ENCODE measurements at places on chromosomes 2 and 18.

GRCh38 chr18:34322365-34323289, 97.9 kb upstream of the NOL4 start:
- peak; percentile 67 for DNase-seq

GRCh38 chr2:118291251-118291880, 203.1 kb downstream of the INSIG2 start:
- no peak for DNase-seq

DNA sequence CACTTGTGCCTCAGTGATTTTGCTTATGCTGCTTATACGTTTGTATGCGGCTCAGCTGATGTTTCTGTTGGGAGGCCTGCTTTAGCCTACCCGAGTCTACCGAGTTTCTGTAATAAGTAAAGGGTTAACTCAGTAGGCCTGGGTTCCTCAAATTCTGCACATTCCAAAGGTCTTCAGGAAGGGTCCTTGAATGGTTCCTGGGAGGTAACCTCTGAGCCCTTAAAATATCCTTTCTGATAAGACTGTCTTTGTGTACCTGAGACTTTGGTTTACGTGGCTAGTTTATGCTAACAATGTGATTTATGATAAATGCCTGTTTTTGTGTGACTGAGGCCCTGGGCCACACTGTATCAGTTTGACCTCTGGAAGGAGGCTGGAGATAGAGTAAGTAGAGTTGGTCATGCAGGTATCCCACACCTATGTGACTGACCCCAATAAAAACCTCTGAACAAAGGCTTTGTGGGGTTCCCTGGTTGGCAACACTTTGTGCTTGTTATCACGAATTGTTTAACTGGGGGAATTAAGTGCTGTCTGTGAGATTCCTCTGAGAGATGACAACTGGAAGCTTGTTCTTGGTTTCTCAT, 18.9 kb upstream of the PNPT1 start:
- no peak for DNase-seq

DNA sequence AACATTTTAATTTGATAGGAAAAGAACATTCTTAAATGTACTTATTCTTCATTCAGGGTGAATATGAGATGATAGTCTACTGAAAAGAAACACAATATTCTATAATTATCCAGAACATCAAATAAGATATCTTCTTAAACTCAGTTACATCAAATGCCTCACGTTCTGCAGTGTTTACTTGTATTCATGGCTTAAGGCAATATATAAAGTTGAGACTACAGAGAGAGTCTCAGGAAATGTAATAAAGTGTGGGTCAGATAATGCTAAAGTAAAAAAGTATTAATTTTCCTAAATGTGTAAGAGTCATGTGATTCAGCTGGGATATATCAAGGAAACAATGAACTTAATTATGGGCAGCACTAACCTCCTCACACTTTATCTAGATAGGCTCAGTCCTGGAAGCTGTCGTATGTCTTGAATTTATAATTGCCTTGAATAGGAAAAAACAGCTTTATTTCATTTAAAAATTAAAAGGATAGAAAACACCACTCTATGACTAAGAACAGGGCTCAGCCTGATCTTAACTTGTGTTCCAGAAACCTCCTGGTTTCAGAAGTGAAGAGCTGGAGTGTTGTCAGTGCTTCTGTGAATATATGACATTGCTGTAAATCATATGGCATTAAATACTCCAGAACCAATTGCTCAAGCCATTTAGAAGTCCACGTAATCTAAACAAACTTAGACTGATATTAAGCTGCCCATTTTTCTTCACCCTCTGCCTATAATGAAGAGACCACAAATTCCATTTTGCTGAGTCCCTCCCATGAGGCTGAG, 240.2 kb downstream of the FSIP2 start:
- no peak for DNase-seq

DNA sequence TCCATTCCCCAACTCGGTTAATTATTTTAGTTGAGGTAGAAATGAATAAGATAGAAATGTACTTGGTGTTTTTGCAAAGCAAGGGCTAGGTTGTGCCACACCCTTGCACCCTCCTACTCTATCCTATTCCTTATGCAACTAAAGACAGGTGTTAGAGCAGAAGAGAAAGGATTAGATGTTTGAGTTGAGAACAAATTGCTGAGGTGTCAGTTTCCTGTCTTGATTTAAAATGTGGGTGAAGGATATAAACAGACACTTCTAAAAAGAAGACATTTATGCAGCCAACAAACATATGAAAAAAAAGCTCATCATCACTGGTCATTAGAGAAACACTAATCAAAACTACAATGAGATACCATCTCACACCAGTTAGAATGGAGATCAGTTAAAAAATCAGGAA, 1256.2 kb downstream of the CNTNAP5 start:
- DNase-seq, result no peak

DNA sequence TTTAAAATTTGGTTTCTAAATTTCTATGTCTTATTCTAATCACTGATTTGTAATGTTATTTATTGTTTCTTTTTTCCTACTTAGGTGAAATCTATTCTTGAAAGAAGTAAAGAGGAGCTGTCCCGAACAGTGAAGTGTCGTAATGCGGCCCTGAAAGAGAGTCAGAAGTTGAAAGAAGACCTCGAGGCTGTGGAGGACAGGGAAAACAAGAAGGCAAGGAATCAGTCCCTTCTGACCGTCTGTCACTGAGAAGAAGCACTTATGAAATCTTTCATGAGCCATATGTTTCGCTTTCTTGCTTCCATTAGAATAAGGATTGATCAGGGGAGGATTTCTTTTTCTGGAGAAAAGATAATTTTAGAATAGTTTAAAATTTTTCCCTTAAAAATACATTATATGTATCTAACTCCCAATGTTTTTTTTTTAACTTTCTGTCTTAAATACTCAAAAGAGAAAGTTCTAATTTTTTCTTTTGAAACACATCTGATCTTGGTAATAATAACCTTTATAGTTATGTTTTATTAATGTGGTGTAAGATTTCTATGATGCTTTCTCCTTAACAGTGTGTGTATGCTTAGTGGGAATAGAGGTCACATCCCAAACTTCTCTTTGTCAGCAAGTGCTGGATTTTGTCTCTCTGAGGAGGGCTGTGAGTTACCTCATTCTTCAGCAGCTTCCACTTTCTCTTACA, 79.0 kb downstream of the CCDC150 start:
- DNase-seq, result no peak

- no peak for DNase-seq
Measured at GRCh38 chr2:185638771-185639170, 99.8 kb upstream of the FSIP2 start.

- DNase-seq, result no peak
Measured at GRCh38 chr2:24019729-24020128, 9.8 kb downstream of the MFSD2B start.

DNA sequence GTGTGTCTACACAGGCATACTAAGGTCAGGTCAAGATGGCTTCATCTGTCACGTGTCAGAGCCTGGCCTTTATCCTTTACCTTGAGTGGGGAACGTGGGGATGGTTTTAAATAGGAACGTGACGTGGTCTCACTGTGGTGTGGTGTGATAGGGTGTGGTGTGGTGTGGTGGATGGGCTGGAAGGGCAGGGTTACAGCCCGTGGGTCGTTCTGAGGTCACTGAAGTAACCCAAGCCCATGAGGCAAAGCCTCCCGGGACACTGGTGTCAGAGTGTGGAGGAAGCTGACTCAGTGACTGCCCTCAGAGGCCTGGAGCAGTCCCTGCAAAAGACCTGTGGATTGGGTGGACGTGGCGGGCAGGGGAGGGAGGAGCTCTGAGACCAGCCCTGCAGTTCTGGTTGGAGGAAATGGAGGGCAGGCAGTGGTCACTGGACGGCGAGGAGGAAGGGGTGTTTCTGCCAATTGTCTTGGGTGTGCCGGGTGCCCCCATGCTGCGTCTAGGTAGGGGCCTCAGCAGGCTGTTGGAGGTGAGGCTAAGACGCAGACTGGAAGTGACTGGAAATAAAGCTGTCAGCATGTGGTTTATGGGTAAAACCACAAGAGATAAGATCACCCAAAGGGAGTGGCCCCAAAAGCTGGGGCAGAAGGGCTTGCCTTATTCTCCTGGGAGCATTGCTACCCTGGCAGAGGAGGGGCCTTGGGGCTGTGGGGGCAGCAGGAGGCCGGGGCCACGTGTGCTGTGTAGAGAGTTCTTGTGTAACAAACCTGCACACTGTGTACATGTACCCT, 84.8 kb downstream of the SH3RF3 start:
- no peak for DNase-seq

DNA sequence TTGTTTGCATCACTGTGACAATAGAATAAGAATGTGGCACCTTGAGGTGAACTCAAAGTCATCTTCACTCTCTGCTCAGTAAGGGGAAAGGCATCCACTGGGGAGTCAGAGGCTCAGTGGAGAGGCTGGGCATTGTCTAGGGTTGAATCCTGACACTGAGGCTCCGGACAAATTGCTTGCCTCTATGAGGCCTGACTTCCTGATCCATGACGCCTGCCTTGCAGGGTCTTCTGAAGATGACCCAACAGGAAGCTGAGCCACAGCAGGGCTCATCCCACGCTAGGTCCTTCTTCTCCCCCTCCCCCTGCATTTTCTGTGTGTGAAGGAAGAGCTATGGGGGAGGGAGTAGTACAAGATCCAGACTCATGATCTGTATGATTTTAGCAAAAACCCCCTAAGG, 265.1 kb downstream of the SH3BP4 start:
- DNase-seq, result no peak

DNA sequence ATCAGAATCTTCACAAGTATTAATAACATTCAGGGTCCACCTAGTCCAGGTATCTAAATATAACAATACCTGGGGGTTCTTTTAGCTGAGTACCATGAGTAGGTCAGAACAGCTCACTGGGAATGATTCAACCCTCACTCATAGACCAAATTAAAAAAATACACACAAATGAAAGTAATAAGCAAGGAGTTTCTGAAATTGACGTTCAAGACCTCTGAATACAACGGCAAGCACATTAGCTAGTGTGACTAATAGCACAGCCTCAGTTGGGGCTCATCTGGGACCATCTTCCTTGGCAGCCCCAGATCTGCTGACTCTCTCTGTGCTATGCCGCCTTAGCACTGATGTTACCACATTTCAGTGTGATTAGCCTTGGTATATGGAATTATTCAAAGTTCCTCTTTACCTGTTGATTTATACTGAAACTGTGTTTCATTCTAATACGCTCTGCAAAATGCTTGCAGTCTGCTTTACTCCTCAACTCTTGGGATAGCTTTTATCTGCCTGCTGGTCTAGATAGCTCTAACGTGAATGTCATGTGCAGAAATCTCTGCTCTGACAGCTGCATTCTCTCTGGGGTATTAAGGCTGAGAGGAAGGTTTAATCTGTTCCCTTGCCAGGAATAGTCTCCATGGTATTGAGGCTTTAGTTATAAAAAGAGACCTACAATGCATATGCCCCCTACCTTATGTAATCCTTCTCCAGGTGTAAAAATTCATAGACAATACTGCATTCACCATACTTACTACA, 153.3 kb downstream of the METTL4 start:
- DNase-seq, result no peak

GRCh38 chr2:98518101-98518500, 73.4 kb downstream of the INPP4A start:
- DNase-seq, result peak; percentile 37

DNA sequence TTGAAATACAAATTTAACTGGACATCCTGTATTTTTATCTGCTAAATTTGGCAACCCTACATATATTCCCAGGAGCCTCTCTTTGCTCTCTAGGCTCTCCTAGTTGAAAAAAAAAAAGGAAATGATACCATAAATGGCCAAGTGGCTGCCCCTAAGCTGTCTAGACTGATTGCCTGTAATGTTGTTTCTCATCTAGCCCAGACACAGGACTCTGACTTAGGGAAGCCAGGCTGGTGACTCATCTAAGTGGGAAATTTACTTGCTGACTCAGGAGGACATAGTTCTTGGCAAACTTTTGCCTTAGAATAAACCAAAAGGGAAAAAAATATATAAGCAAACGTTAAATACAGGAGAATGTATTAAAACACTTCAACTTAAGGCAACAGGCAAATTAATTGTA, 14.6 kb upstream of the ITGAV start:
- DNase-seq, result peak; percentile 24

DNA sequence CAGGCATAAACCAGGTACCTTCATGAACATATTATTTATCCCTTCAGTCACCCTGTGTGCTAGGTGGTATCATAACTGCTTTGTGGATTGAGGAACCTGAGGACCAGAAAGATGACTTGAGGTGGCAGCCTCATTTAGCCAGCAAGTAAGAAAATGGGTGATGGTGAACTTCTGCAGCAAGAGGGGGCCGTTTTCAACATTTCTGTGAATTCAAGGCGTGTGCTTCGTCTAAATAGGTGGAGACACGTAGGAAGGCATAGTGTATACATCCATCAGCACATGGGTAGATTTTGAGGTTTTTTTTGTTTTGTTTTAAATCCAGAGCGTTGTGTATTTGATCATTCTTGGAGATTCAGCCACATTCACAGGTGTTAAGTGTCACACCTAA, 118.7 kb downstream of the SPTBN1 start:
- DNase-seq, result no peak

GRCh38 chr2:191333911-191334357, 88.7 kb downstream of the MYO1B start:
- DNase-seq, result no peak

- DNase-seq, result no peak
Measured at GRCh38 chr2:207682557-207682956, 28.9 kb upstream of the CCNYL1 start.

All from colonic mucosa (tissue), 4 donors.